Upper lobe of left lung (tissue), 6 donors: ENCODE measurements at places on chromosomes 1 and 21.

- no peak overlapping the region for H3K4me3 ChIP-seq
- H3K36me3 ChIP-seq = no peaks in the 10 kb centered on the region
- DNase-seq = no peak
- no peak overlapping the region for H3K27ac ChIP-seq
- no peaks in the 10 kb centered on the region for H3K27me3 ChIP-seq
Measured at GRCh38 chr1:35058988-35059387, 20.2 kb upstream of the ZMYM1 start.

GRCh38 chr21:45559216-45560105 lies 17.2 kb upstream of the SLC19A1 start:
- H3K4me3 ChIP-seq = no peak overlapping the region
- H3K27ac ChIP-seq = no peak overlapping the region
- H3K4me1 ChIP-seq = peaks cover 6% of the 10 kb centered on the region
- H3K27me3 ChIP-seq = no peaks in the 10 kb centered on the region
- no peaks in the 10 kb centered on the region for H3K36me3 ChIP-seq

DNA sequence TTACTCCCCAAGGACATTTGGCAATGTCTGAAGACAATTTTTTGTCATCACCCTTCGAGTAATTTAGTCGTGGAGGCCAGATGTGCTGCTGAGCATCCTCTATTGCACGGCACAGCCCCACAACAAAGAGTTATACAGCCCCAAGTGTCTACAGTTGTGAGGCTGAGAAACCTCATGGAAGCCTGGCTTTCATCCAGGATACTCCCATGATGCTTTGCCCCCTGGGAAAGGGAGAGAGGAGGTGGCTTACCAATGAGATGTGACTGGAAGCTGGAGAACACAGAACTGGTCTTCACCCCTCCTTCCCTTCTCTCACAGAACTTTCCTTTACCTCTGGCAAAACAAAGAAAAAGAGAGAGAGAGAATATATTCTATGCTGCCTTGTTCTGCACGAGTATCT lies 150.9 kb upstream of the VAMP3 start:
- H3K4me1 ChIP-seq = no peaks in the 10 kb centered on the region
- H3K27me3 ChIP-seq = no peaks in the 10 kb centered on the region
- no peak for DNase-seq
- no peak overlapping the region for H3K27ac ChIP-seq
- H3K36me3 ChIP-seq = no peaks in the 10 kb centered on the region
- no peak overlapping the region for H3K4me3 ChIP-seq

GRCh38 chr1:31981972-31982371 lies 31.7 kb upstream of the KHDRBS1 start:
- no peak overlapping the region for H3K27ac ChIP-seq
- DNase-seq = no peak
- peaks cover 18% of the 10 kb centered on the region for H3K4me1 ChIP-seq
- no peak overlapping the region for H3K4me3 ChIP-seq
- H3K27me3 ChIP-seq = no peaks in the 10 kb centered on the region

GRCh38 chr1:21284206-21285054 lies 5.8 kb downstream of the ECE1 start:
- peak overlapping the region; percentile 16 for H3K27ac ChIP-seq
- DNase-seq = no peak

DNA sequence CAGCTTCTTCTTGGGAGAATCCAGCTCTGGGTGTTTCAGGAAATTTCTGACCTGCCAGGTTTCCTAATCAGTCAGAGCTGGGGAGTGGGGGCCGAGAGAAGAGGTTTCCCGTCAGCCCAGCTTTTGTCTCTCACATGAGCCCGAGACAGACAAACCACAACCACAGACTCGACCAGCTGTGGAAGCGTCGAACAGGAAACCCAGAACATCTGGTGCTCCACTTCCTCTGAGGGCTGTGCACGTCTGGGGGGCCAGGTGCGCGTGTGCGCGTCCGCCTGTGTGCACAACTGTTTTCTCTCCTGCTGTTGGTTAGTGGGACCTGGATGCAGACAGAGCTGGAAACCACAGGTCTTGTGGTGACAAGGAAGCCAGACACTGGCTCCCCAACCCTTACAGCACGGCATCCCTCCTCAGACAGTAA lies 113.0 kb upstream of the SLC25A33 start:
- no peaks in the 10 kb centered on the region for H3K36me3 ChIP-seq
- no peak for DNase-seq
- H3K27me3 ChIP-seq = no peaks in the 10 kb centered on the region
- no peak overlapping the region for H3K4me3 ChIP-seq
- no peak overlapping the region for H3K27ac ChIP-seq
- peaks cover 14% of the 10 kb centered on the region for H3K4me1 ChIP-seq

DNA sequence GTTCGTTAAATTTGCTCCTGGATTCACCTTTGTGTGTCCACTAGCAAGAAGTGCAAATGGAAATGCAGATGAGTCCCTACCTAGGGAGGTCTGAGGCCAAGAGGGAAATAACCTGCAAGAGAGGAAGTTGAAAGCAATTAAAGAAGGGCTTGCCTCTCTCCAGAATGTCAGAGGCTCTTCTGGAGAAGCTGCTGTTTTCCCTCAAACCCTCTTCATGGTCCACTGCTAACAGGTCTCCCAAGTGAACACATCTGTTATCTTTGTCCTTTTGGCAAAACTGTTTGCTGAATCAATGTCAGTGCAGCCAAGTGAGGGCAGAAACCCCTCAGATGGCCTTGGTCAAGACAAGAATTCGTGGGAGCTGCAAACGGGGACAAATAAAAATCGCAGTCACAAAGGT lies 177.3 kb upstream of the PLXNA2 start:
- no peaks in the 10 kb centered on the region for H3K36me3 ChIP-seq
- no peak overlapping the region for H3K27ac ChIP-seq
- H3K4me1 ChIP-seq = no peaks in the 10 kb centered on the region
- no peak for DNase-seq

DNA sequence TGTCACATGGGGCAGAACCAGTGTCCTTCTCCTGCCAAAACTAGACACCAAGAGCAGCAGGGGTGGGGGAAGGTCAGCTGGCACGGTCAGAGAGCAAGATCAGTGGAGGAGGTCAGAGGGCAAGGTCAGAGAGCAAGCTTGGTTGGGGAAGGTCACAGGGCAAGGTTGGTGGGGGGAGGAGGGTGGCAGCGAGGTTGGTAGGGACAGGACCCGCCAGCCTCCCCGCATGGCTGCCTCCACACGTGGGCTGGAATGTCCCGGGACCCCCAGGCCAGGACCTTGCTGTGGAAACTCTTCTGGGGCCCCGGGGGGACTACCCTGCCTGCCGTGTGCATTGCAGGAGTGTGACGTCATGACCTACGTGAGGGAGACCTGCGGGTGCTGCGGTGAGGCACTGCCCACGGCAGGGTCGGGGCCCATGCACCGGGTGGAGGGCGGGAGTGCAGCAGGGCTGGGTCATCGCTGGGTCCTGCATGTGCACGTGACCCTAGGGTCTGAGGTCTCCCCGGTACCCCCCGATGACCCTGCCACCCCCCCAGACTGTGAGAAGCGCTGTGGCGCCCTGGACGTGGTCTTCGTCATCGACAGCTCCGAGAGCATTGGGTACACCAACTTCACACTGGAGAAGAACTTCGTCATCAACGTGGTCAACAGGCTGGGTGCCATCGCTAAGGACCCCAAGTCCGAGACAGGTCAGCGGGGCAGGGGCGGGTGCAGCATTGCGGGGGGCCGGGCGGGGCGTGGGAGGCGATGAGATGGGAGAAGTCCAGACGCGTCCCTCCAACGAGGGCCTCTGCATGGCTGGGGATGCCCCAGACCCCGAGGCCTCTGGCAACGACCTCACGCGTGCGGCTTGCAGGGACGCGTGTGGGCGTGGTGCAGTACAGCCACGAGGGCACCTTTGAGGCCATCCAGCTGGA lies 27.3 kb downstream of the COL6A2 start:
- no peaks in the 10 kb centered on the region for H3K4me1 ChIP-seq
- H3K27ac ChIP-seq = no peak overlapping the region
- H3K36me3 ChIP-seq = no peaks in the 10 kb centered on the region
- peak; percentile 82 for DNase-seq
- no peak overlapping the region for H3K4me3 ChIP-seq

- H3K4me3 ChIP-seq = no peak overlapping the region
- no peak for DNase-seq
- no peaks in the 10 kb centered on the region for H3K36me3 ChIP-seq
- H3K27me3 ChIP-seq = no peaks in the 10 kb centered on the region
- no peak overlapping the region for H3K27ac ChIP-seq
Measured at GRCh38 chr1:173093691-173094445, 43.1 kb upstream of the TNFSF18 start.

- no peak for DNase-seq
- peaks cover 37% of the 10 kb centered on the region for H3K4me1 ChIP-seq
Measured at GRCh38 chr1:63319046-63320021, 3.0 kb upstream of the FOXD3 start.
